ENCODE measurements at places on chromosomes 2 and 18. TPM values are rescaled to one million over a fixed set of nuclear protein-coding genes. Genes with fewer than 3 reads are reported as not detected.

The SLC5A7 gene
- 0.13 TPM for polyA plus RNA-seq

The RAB31 gene
- 32.4 TPM for polyA plus RNA-seq

The KCNJ13 gene
- polyA plus RNA-seq: 11.8 TPM

The MAL gene
- polyA plus RNA-seq: 2.4 TPM

DNA sequence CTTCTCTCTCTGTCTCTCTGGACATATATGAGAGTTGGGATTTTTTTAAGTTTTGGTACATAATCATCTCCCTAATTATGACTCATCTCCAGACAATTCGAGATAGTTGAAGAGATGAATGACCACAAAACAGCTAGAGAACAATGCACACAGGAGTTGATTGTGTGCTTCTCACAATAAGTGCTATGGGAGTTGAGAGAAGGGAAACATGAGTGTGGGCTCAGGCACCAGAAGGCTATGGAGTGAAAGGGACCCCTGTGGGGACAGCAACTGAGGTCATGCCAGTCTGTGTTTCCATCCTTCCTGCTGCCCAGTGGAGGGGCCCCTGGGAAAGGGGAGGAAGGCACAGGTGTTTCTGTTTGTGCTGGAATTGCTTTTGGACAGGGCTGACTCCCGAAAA, 6.5 kb upstream of the YWHAQ start:
- DNase-seq: no peak

DNA sequence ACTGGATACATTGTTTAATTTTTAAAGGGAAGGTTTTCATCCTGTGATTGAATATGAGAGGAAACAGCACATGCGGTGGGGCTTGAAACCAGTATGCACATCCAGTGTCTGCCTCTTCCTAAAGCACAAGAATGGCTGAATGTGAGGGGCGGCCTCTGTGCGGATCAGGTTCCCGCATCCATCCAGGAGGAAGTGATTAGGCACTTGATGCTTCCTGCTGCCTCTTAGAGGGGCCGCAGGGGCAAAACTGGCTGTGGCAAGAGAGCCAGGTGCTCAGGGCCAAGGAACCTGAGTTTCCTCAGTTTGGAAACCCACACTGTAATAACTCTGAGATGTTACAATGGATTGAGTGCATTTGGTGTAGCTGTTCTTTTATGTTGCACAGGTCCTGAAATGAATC, 48.8 kb downstream of the THNSL2 start:
- no peak for DNase-seq

The TDRD15 gene
- polyA plus RNA-seq: not detected

The CCDC142 gene
- 13.7 TPM for polyA plus RNA-seq

The SLC23A3 gene
- polyA plus RNA-seq: 2.6 TPM

The MC4R gene
- 0.72 TPM for polyA plus RNA-seq

- DNase-seq: no peak
Measured at GRCh38 chr18:59057969-59058368, 81.7 kb upstream of the SEC11C start.

GRCh38 chr18:10413722-10414121, 40.7 kb upstream of the APCDD1 start:
- no peak for DNase-seq

The SLC30A3 gene
- 0.48 TPM for polyA plus RNA-seq

DNA sequence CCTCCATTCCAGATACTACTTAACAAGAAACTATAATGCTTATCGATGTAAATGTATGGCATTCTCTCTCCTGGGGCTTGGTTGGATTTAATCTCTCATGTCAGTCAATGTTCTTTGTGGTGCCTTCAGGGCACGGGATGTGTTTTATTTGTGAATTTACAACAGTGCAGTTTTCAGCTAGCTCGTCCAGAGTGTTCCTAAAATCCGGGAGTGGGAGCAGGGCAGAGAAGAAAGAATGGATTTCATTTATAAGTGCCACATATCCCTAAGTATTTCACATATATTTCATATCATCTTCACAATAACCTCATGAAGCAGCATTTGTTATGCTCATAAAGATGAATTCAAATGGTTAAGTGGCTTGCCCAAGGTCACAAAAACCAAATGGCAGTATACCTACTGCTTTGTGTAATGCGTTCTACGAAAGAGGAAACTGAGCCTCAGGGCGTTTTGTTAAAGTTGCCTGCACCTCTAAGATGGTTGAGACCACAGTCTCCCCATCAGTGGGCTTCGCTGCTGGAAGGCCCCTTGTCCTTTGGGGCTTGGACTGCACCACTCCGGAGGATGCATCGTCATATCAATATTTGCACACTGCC, 134.7 kb upstream of the MGAT5 start:
- no peak for DNase-seq

DNA sequence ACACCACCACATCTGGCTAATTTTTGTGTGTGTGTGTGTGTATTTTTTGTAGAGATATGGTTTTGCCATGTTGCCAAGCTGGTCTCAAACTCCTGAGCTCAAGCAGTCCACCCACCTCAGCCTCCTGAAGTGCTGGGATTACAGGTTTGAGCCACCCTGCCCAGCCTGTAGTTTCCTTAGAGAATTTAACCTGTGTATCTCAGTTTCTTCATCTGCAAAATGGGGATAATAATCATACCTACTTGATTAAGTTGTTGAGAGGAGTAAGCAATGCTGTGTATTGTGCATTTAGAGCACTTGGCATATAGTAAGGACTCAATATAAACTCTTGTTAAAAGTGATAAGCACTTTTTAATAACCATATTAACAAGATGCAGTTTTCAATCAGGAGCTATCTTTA, 6.3 kb upstream of the SANBR start:
- DNase-seq: no peak

DNA sequence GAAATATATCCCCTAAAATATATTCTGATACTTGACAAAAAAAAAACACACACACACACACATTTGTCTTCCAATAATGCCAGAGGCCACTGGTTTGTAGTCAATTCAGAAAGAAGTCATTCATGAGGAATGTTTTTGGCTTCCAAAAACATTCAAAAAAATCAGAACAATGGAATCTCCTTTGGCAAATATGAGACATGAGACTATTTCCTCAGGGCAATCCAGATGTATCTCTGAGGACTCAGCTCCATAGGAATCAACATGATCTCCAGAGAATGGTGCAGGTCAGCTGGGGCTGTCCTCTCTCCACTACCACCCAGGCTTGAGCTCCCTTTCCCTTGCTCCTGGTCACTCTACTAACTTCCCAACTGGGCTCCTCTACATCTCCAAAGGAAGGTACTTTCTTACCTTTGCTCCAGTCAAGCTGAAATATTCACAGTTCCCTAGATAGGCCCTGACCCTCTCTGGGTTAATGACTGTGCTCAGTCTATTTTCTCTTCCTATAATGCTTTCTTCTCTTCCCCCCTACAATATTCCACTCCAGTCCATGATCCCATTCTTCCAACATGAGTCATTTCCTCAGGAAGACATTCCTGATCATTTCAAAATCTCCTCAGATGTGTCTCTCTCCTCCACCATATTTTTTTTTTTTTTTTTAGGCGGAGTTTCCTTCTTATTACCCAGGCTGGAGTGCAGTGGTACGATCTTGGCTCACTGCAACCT, 145.3 kb downstream of the C1D start:
- DNase-seq: no peak

The STRADB gene
- 54.9 TPM for polyA plus RNA-seq

DNA sequence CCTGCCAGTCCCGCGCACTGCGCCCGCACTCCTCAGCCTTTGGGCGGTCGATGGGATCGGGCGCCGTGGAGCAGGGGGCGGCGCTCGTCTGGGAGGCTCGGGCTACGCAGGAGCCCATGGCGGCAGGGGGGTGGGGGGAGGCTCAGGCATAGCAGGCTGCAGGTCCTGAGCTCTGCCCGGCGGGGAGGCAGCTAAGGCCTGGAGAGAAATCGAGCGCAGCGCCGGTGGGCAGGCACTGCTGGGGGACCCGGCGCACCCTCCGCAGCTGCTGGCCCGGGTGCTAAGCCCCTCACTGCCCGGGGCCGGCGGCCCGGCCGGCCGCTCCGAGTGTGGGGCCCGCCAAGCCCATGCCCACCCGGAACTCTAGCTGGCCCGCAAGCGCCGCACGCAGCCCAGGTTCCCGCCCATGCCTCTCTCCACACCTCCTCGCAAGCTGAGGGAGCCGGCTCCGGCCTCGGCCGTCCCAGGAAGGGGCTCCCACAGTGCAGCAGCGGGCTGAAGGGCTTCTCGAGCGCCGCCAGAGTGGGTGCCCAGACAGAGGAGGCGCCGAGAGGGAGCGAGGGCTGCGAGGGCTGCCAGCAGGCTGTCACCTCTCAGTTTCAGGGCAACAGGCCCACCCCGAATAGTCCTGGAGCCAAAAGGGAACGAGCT, 74.1 kb downstream of the PSMG2 start:
- DNase-seq: no peak

The SGPP2 gene
- 2.2 TPM for polyA plus RNA-seq

- DNase-seq: peak; percentile 64
Measured at GRCh38 chr18:78773819-78774218, 205.8 kb upstream of the SALL3 start.

GRCh38 chr18:33826151-33826550, 248.1 kb downstream of the ASXL3 start:
- DNase-seq: no peak

GRCh38 chr2:235627682-235628081, 133.8 kb downstream of the AGAP1 start:
- no peak for DNase-seq

GRCh38 chr18:27780061-27780745, 396.7 kb downstream of the CDH2 start:
- no peak for DNase-seq

GRCh38 chr2:39024833-39025232, 96.0 kb downstream of the SOS1 start:
- no peak for DNase-seq

GRCh38 chr18:8673256-8674209, 31.8 kb upstream of the MTCL1 start:
- no peak for DNase-seq

The MEP1B gene
- polyA plus RNA-seq: 0.11 TPM

The ESPNL gene
- 4.3 TPM for polyA plus RNA-seq

- DNase-seq: no peak
Measured at GRCh38 chr2:59538398-59538911, 1015.0 kb downstream of the BCL11A start.

The RTP5 gene
- not detected for polyA plus RNA-seq

DNA sequence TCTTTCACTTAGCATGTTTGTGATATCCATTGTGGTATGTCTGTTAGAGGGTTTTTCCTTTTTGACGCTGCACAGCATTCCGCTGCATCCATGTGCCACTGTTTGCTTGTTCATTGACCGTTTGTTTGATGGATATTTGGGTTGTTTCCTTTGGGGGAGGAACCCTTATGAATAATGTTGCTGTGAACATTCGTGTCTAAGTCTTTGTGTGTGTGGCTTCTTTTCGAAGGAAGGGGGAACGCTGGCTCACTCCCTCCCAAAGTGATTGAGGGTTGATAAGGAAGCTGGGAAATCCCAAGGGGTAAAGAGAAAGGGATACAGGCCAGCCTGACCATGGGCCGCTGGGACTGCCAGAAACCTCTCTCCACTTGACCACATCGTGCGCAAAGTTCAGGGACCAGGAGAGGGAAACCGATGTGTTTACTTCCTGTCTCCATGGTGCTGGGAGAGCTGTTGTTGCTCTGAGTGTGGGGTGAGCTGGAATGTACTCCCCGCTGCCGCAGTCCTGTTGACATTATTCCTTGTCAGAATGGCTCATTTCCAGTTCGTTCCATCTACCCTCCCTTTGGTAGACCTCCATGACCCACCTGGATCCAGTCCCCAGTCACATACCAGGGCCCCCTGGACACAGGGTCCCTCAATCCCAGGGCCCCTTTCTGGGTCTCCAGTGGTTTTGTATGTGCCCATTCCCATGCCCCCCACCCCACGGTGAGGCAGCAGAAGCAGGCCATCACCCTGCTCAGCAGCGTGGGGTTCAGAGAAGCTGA, 39.6 kb downstream of the HS1BP3 start:
- DNase-seq: peak; percentile 96
